ENCODE measurements at places on chromosomes 12 and 14.

GRCh38 chr12:92253301-92253700 lies 107.7 kb upstream of the BTG1 start:
- DNase-seq: no peak

DNA sequence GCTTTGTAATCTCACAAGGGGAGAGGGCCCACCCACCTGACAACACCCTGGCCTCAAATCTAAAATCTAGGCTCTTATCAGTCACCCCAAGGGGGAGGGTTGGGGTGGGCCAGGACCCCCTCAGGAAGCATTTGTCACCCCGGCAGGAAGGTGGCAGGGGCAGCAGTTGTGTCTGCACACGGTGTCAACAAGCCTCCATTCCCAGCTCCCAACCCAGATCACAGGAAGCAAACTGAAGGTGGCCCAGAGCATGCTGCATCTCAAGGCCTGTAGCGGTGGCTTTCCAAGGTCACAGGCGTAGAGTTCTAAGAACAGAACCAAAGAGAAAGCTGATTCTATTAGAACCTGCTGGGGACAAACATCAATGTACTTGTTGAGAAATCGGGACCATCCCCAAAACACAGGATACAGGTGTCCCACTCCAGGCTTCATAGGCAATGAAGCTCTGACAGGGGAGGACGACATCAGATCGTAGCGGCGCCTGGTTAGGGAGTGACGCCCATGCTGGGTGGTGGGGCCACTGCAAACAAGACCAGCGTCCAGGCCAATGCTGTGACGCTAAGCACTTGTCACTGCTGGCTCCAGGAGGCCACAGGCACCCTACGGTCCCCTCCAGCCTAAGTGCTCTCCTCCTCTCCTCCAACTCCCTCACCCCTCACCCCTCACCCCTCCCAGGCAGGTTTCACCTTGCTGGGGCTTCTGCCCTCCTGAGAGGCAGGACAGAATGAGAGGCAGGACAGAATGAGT lies 52.9 kb downstream of the CCDC88C start:
- no peak for DNase-seq

DNA sequence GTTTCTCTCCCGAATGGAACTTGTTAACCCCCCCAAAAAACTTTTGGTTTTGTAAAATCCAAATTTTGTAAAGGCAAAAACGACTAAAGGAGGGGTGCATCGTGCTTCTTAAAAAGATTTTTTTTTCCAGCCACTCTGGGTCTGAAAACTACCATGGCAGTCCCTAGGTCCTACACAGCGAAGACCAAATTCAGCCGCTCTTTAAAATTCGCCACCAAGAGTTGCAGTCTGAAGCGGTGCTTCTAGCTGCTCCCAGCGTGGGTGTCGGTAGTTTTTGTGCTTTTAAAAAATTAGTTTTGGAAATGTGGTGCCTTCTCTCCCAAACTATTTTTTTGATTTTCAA lies 873 bp upstream of the GSC start:
- DNase-seq: no peak

DNA sequence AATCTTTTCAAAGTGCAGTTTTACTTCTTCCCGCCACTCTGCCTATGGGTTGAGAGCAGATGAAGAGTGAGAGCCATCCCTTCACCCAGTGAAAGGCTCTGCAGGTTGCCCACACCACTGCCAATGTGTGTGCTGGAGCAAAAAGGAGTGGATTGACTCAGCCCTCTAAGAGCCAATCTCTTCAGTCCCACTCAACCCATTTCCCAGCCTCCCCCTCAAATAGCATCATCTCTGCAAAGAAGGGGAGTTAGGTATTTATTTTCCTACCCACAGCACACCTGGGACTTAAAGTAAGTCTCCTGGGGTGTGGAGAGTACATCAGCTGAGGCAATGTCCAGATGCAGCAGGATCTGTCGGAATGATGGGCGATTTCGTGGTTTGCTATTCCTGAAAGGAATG lies 15.3 kb downstream of the MAP3K12 start:
- peak; percentile 54 for DNase-seq

- no peak for DNase-seq
Observed at GRCh38 chr12:96497855-96498254, 8.5 kb downstream of the CFAP54 start.

GRCh38 chr14:61602733-61603077 lies 92.6 kb upstream of the HIF1A start:
- DNase-seq: peak; percentile 77

GRCh38 chr12:67430708-67431335 lies 161.7 kb downstream of the CAND1 start:
- no peak for DNase-seq

GRCh38 chr14:68463705-68464374 lies 329.0 kb downstream of the ZFP36L1 start:
- DNase-seq: no peak

GRCh38 chr12:111040690-111041089 lies 120.3 kb upstream of the MYL2 start:
- DNase-seq: no peak

GRCh38 chr12:45415393-45415817 lies 199.5 kb downstream of the ANO6 start:
- peak; percentile 98 for DNase-seq
